ENCODE measurements at places on chromosomes 7 and 10.
A peak's percentile ranks its signal among the peaks of the same experiment; 100 is the strongest.

- DNase-seq = no peak
These were observed 170.5 kb downstream of the SEPTIN7 start for GRCh38 chr7:35971133-35971891.

- DNase-seq = no peak
These were observed 851.5 kb downstream of the SORCS1 start for GRCh38 chr10:106313041-106313440.

- DNase-seq = no peak
These were observed 97.7 kb upstream of the RPA3 start for GRCh38 chr7:7816084-7816483.

GRCh38 chr10:32256613-32257437 is 90.1 kb downstream of the EPC1 start:
- DNase-seq = peak; percentile 49

- DNase-seq = no peak
These were observed 5.1 kb upstream of the SPOCK2 start for GRCh38 chr10:72093450-72093849.

DNA sequence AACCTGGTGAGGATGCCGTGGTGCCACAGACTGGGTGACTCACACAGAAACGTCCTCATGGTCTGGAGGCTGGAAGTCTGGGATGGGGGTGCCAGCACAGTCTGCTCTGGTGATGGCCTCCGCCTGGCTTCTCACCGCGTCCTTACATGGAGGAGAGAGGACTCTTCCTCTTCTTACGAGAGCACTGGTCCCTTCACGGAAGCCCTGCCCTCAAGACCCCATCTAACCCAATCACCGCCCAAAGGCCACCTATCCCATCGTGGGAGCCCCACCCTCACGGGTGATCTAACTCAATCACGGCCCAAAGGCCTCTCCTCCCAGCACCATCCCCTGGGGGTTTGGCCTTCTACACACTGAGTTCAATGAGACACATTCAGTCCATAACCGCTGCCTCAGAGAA is 137.7 kb downstream of the PTPRN2 start:
- DNase-seq = no peak

GRCh38 chr10:97651773-97652172 is 11.3 kb downstream of the PI4K2A start:
- DNase-seq = no peak

DNA sequence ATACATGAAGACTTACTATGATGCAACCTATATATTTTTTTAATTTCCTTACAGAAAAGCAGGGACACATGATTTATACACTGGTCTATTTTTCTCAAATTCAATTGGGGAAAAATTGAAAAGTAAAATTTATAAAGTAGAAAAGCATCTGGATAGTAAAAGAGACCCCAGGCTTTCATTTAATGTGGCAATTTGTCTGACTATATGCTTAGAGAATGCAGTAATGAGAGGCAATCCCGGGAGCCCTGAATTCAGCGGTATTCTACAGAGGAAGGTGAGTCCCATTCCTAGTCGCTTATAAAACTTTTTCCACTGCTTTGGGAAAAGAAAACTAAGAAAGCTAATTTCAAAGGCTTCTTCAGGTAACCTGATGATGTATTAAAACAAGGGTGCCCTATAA is 167.1 kb downstream of the SEMA3D start:
- no peak for DNase-seq

- DNase-seq = no peak
These were observed 160.8 kb downstream of the CREB5 start for GRCh38 chr7:28573059-28573553.

DNA sequence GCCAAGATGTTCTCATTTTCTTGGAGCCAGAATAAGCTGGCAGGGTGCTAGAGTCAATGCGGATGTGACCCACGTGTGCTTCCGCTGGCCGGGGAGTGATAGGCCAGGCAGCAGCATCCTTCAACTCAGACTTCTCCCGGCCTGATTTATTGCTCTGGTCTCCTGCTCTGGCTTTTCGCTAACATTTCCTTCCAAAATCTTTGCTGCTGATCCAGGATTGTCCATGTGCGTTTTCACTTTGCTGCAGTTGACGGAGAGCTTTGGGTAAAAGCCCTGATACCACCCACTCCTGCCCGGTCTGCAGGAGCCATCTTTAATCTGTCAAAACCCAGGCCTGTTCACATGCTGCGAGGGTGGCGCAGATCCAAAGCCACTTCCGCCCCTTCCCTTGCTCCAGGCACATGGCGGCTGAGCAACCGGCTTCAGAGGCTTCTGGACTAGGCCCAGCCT is 106.8 kb downstream of the CYP26A1 start:
- DNase-seq = no peak

DNA sequence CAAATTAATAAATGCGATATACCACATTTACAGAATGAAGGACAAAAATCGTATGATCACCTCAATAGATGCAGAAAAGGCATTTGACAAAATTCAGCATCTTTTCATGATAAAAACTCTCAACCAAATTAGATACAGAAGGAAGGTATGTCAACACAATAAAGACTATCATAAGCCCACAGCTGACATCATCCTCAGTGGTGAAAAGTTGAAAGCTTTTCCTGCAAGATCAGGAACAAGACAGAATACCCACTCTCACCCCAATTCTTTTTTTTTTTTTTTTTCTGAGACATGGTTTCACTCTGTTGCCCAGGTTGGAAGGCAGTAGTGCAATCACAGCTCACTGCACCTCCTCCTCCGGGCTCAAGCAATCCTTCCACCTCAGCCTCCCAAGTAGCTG is 67.2 kb downstream of the TPST1 start:
- DNase-seq = no peak

GRCh38 chr7:22896917-22897316 is 74.3 kb upstream of the TOMM7 start:
- DNase-seq = no peak

GRCh38 chr7:22671177-22671879 is 55.7 kb upstream of the IL6 start:
- DNase-seq = no peak

GRCh38 chr10:54478601-54479000 is 322.4 kb downstream of the PCDH15 start:
- DNase-seq = no peak

- no peak for DNase-seq
These were observed 18.3 kb downstream of the SGMS1 start for GRCh38 chr10:50605269-50605950.

DNA sequence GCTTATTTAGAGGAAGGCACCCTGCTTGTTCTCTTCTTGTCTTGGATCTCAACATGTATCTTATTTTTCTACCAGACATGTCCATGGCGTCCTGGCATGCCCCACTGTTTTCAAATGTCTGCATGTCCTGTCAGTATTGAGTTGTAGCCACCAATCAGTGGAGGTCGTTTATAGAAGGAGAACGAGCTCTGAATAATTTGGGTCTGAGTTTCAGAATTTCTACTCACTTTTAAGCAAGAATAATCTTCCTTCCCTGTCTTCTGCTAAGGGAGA is 2.9 kb upstream of the HOXA13 start:
- DNase-seq = no peak

DNA sequence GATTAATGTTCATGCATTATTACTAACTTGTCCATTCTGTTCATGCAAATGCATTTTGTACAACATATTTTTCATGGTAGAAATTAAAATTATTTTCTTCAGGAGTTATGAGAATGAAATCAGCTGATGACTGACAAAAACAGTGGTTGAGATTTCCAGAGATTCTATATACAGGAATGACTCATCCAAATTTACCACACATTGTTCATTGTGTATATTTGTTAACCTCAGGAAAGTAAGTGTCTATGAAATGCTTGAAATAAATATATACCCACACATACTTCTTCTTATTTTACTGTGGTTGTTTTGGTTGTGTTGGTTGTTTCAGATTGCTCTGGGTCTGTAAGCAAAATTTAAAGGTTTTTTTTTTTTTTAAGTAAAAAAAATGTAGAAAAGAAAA is 108.1 kb upstream of the SP8 start:
- DNase-seq = no peak

DNA sequence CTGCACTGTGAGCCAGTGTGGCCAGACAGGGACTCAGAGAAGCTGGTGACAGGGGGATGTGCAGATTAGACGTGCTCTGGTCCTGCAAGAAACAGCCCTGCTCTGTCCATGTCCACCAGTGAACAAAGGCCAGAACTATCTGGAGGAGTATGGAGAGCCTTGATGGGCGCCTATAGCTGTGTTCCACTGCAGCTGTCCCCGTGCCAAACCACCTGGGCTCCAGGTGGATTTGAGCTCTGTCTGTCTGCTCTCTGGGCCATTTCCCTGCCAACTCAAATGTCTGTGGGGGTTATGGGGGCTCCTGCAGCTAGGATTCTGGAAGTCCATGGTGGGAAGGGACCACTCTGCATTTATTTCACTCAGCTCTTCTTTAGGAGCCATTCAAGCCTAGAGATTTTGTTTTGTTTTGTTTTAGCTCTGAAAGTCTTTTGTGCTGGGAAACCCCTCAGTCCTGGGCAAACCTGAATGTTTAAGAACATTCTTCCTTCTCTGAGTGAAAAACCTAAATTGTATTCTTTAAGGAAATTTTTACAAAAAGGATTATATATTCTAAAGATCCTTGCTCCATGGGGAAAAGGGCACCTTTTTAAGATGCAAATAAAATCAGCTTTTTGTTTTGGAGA is 1039.5 kb upstream of the SORCS1 start:
- DNase-seq = no peak

GRCh38 chr7:32680259-32681173 is 185.2 kb downstream of the AVL9 start:
- no peak for DNase-seq

- no peak for DNase-seq
These were observed 291.1 kb upstream of the IMMP2L start for GRCh38 chr7:111853201-111853990.

DNA sequence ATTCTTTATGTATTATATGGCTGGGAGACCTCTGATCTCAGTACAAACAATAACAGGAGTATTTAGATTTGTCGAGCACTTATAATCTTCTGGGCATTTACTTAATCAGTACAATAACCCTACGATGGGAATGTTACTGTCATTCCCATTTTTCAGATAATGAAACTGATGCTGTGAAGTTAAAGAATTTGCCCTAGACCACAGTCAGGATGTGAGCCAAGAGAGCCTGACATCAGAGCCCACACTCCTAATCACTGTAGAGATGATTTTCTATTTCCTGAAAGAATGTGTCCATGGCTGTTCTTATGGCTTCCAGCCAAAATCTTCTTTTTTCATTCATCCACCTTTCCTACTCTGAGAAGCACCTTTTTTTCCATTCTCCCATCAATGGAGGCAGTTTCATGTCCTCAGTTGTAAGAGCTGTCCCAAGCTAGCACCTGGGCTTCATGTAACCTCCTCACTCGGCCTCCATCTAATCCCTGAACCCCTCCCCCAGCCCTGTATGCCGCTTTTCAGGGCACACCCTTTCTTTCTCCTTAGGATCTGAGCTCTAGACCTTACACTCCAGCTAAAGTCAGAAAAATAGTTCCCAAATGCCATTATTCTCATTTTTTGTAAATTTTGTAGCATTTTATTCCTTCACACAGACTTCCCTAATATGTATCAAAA is 12.2 kb upstream of the CAV1 start:
- no peak for DNase-seq

DNA sequence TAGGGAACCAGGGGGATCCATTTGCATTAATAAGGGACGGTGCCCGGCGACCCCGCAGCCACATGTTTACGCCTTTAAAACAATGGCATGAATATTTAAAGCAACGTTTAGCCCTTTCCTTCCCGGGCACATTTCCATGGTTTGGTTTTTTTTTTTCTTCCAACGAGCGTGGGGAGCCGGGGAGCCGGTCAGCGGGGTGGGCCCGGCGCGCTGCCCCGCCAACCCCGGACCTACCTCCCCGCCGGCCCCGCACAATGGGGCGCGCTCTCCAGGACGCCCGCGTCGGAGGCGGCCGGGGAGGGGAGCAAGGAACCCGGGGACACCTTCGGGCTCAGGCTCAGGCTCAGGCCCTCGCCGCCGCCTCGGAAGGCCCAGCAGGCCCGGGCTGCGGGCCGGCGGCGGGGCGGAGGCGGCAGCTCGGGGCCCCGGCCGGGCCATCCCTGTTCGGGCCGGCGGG is 1.0 kb downstream of the SEPHS1 start:
- DNase-seq = no peak

GRCh38 chr7:94741179-94741578 is 85.2 kb upstream of the SGCE start:
- no peak for DNase-seq
